ENCODE measurements at places on chromosomes 6 and 20.

DNA sequence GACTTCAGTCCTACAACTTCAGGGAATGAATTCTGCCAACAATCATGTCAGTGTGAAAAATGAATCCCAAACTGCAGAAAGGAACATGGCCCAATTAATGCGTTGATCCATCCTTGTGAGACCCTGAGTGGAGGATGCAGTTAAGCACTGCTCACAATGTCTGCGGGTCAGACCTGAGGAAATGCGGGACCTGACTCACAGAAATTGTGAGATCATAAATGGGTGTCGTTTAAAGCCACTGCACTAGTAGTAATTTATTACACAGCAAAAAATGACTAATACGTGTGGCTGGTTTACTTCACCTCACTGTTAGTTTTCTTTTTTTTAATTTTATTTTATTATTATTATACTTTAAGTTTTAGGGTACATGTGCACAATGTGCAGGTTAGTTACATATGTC is 505.0 kb downstream of the PRKN start:
- DNase-seq, result no peak

DNA sequence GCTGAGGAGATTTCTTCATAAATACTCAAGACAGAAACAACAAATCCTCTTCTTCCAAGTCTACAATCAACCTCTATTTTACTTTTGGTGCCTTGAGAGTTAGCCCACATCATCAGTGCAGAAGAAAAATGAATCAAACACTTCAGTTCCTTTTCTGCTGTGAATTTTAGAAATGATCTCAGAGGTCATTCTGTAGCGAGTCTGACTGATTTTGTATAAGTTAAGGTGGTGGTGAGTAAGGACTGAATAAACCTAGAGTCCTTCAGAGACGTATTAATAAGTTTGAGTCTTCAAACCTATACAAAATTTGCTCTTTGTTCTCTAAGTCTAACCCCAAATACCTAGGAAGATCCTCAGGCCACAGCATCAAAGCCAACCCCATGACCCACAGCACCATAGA is 33.1 kb upstream of the NT5E start:
- DNase-seq, result no peak

GRCh38 chr20:19466206-19466928 is 253.9 kb downstream of the SLC24A3 start:
- no peak for DNase-seq

DNA sequence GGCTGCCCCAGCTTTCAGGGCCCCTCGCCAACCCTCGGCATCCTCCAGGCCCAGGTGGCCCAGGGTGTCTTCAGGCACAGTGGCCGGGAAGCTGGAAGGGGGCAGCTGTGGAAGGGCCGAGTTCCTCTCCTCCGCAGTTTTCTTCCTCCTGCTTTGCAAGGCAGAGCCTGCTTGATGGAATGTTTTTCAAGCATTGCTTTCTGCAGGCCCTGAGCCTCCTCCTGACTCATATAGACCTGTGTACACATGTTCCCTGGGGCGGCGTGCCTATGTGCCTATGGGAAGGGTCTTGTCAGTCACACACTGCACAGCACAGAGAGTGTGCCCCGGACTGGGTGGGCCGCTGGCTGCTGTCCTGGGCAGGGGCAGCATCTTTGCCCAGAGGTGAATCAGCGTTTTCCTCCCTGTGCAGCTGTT is 107.5 kb downstream of the ERMARD start:
- no peak for DNase-seq

GRCh38 chr6:90463359-90463758 is 123.5 kb downstream of the MAP3K7 start:
- DNase-seq, result no peak

DNA sequence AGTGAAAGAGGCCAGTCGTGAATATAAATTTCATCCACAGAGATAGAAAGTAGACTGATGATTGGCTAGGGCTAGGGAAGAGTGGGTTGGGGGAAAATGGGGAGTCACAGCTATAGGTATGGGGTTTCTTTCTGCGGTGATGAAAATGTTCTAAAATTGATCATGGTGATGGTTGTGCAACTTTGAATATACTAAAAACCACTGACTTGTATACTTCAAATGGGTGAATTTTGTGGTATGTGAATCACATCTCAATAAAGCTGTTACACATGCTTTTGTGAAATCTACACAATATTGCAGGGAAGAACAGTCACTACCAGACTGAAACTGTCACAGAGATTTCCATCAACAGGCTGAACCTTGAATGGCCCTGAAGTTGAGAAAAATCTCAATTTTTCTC is 61.5 kb downstream of the LYRM4 start:
- DNase-seq, result no peak

DNA sequence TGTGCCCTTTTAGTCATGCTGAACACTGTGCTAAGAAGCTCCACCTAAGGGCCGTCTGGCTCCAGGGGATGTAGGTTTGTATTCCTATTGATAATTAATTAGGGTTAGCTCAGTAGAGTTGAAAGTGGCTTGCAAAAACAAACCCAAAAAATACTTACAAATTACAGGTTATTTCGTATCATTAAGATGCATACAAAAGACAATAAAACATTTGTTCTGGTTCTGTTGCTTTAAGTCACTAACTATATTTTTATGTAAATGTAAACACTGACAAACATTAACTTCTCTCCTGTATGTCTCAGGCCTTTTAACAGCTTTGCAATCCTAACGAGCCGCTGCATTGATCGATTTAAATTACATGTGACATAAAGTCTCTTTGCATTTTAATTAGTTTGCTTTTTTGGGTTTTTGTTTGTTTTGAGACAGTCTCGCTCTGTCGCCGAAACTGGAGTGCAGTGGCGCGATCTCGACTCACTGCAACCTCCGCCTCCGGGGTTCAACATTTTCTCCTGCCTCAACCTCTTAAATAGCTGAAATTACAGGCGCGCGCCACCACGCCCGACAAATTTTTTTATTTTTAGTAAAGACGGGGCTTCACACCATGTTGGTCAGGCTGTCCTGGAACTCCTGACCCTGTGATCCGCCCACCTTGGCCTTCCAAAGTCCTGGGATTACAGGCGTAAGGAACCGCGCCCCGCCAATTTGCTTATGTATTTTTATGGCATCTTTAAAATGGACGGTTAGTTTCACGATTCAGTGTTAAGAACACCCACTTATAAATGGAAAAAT is 110.9 kb downstream of the HFE start:
- DNase-seq, result peak; percentile 34

GRCh38 chr20:32396646-32397160 is 38.6 kb downstream of the ASXL1 start:
- DNase-seq, result no peak

DNA sequence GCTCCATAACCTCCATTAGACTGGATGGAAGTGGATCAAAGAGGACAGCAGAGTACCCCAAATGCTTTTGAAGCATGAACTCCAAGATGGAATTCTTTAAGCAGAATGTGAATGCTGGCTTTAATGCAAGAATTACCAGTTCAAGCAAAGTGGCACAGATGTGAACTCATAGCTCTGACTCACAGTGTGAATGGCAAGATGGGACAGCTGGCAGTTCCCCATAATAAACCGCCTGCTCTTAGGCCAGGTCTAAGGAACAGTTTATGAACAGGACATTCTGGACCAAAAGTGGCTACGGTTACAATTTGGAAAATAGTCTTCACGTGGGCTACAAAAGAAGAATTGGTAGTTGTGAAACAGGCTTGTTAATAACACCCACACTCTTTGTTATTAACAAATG is 76.5 kb downstream of the SPTLC3 start:
- DNase-seq, result no peak

- no peak for DNase-seq
These were observed 425.1 kb downstream of the UTRN start for GRCh38 chr6:144710207-144710606.

DNA sequence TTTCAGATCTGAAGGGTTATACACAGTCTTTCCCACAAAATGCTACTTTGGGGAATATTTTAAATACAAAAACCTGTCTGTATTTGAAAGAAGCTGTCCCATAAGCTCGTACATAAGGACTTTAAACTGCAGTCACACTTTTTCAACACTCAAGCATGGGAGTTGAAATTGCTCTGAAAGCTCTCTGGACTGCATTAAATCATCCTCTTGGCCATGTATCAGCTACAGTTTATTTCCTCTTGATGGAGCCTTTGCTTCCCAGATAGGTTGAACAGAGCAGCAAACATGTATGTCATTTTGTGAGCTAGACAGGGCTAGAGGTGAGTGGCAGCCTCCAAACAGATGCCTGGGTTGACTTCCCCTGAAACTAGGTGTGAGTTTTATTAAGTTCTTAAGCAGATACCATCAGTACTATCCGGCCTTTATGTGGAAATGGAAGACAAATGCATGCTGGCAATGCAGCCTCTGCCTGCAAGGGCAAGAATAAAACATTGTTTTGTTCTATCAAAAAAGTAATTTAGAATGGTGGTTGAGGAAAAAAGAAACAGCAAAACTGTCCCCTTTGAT is 105.9 kb upstream of the ENPP5 start:
- no peak for DNase-seq

- no peak for DNase-seq
These were observed 9.8 kb downstream of the OR12D1 start for GRCh38 chr6:29424575-29424974.

DNA sequence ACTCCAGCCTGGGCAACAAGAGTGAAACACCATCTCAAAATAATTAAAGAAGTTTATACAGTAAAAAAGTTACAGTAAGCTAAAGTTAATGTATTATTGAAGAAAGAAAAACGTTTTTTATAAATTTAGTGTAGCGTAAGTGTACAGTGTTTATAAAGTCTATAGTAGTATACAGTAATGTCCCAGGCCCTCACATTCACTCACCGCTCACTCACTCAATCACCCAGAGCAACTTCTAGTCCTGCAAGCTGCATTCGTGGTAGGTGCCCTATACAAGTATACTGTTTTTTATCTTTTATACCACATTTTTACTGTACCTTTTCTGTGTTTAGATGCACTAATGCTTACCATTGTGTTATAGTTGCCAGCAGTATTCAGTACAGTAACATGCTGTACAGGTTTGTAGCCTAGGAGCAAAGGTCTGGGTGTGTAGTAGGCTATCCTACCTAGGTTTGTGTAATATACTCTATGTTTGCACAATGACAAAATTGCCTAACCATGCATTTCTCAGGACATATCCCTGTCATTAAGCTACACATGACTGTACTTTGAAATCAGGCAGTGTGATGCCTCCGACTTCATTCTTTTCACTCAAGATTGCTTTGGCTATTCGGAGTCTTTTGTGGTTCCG is 16.7 kb downstream of the MGME1 start:
- DNase-seq, result no peak

All from right cardiac atrium (tissue), 5 donors.